ENCODE measurements at places on chromosomes 3 and 15. TPM values are rescaled to one million over a fixed set of nuclear protein-coding genes. Genes with fewer than 3 reads are reported as not detected.

SLC28A1 gene
- not detected for total RNA-seq

DYNLT2B gene
- total RNA-seq = 12.4 TPM

C3orf20 gene
- total RNA-seq = under 0.01 TPM

ZPLD1 gene
- 0.09 TPM for total RNA-seq

DUOXA2 gene
- total RNA-seq = not detected

ZNF148 gene
- 25.4 TPM for total RNA-seq

MAGI1 gene
- total RNA-seq = 44.2 TPM

ESYT3 gene
- 0.09 TPM for total RNA-seq

ZNF619 gene
- total RNA-seq = 5.6 TPM

BOC gene
- total RNA-seq = 0.09 TPM

MEX3B gene
- 12.4 TPM for total RNA-seq

VIPR1 gene
- 1.8 TPM for total RNA-seq

LPP gene
- total RNA-seq = 63.0 TPM

ZDHHC23 gene
- total RNA-seq = 1.9 TPM

SLC15A2 gene
- total RNA-seq = 0.75 TPM

SAXO2 gene
- 0.19 TPM for total RNA-seq

FSIP1 gene
- total RNA-seq = 0.75 TPM

DGKG gene
- 0.09 TPM for total RNA-seq

NME9 gene
- not detected for total RNA-seq

AADAC gene
- 0.56 TPM for total RNA-seq

PRR20G gene
- not detected for total RNA-seq

FBN1 gene
- total RNA-seq = 315 TPM

ANO10 gene
- 49.2 TPM for total RNA-seq

FBXL2 gene
- 13.7 TPM for total RNA-seq

ANKRD34C gene
- not detected for total RNA-seq

TBC1D5 gene
- total RNA-seq = 60.1 TPM

HIGD1A gene
- 125 TPM for total RNA-seq

CCDC39 gene
- total RNA-seq = not detected

TRIM42 gene
- total RNA-seq = not detected

PATL2 gene
- total RNA-seq = 0.09 TPM

Measured in endothelial cell of coronary artery (primary cell).